Breast epithelium (tissue), 4 donors: ENCODE measurements at places on chromosomes 16 and 17.

DNA sequence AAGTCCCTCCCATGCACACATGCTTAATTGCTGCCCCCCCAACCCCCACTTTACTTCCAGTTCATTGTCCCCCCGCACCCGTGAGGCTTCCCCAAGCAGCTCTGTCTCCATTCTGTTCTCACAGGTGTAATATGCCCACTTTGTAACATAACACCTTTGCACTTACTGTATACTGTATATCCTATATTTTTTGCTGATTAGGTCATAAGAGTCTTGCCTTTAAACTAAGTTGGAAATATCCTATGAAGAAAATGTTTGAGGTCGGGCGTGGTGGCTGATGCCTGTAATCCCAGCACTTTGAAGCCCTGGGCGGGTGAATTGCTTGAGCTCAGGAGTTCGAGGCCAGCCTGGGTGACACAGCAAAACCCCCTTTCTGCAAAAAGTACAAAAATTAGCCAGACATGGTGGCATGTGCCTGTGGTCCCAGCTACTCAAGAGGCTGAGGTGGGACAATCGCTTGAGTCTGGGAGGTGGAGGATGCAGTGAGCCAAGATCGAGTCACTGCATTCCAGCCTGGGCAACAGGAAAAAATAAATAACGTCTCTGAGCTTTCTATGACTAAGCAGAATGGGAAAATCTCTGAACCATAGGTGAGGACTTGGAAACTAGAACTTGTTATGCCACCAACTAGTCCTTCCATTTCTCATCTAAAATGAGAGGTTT lies 76.1 kb downstream of the TNRC6C start:
- no peak for DNase-seq

DNA sequence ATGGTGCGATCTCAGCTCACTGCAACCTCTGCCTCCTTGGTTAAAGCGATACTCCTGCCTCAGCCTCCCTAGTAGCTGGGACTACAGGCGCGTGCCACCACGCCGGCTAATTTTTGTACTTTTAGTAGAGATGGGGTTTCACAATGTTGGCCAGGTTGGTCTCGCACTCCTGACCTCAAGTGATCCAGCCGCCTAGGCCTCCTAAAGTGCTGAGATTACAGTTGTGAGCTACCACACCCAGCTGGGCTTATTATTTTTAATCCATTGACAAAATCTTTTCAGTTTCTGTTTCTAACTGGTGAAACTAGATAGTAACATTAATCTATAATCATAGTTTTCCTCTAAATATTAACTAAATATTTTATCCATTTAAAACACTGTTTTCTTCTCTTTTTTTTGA lies 5.9 kb downstream of the FAM234A start:
- DNase-seq, result no peak

- no peak for DNase-seq
These were observed 526 bp downstream of the KIAA0513 start for GRCh38 chr16:85027958-85028684.

DNA sequence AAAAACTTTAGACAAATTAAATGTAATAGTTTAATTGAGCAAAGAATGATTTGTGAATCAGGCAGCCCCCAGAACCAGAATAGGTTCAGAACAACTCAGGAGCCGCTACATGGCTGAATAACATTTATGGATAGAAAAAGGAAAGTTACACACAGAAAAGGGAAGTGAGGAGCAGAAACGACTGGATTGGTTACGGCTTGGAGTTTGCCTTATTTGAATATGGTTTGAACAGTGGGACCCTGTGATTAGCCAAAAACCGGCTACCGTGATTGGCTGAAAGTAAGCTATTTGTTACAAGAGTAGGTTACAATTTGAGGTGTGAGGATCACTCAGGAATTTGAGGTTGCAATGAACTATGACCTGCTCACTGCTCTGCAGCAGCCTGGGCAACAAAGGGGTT lies 1139.8 kb downstream of the CDH11 start:
- no peak for DNase-seq

DNA sequence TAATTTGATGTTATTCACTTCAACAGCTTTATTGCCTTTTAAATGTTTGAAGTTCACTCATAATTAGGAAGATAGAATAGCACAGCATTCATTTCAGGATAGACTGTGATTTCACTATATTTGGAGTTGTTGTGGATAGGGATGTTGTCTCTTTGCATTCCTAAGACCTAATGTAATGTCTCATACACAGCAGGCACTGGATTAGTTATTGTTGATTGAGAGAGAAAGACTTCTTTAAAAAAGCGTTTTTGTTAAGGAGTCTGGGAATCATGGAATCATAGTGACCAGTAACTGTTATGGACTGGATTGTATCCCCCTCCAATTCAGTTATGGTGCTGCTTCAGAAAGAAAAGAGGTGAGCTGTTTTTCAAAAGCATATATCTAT lies 122.0 kb downstream of the USP22 start:
- DNase-seq, result no peak

- DNase-seq, result no peak
These were observed 52.0 kb downstream of the RNF213 start for GRCh38 chr17:80312621-80313135.

GRCh38 chr17:61284746-61285145 lies 114.9 kb upstream of the TBX2 start:
- DNase-seq, result no peak

- DNase-seq, result no peak
These were observed 971.7 kb downstream of the CDH11 start for GRCh38 chr16:64150193-64150592.

GRCh38 chr17:4833941-4834680 lies 971 bp downstream of the MINK1 start:
- DNase-seq, result no peak

DNA sequence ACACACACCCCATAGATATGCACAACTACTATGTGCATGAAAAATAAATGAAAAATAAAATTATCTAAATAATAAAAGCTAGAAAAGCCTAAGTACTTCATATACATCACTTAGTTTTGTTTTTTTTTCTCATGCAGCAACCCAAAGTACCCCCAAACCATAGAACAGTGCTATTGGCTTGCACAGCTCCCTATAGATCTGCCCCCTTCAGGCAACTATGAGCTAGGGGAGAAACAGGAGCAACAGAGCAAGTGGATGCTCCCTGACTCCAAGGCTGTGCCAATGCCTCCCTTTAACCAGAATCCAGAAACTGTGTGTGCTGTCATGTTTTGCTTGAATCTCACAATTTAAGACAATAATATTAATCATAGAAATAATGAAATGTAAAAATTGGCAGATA lies 605.5 kb downstream of the TOX3 start:
- no peak for DNase-seq

DNA sequence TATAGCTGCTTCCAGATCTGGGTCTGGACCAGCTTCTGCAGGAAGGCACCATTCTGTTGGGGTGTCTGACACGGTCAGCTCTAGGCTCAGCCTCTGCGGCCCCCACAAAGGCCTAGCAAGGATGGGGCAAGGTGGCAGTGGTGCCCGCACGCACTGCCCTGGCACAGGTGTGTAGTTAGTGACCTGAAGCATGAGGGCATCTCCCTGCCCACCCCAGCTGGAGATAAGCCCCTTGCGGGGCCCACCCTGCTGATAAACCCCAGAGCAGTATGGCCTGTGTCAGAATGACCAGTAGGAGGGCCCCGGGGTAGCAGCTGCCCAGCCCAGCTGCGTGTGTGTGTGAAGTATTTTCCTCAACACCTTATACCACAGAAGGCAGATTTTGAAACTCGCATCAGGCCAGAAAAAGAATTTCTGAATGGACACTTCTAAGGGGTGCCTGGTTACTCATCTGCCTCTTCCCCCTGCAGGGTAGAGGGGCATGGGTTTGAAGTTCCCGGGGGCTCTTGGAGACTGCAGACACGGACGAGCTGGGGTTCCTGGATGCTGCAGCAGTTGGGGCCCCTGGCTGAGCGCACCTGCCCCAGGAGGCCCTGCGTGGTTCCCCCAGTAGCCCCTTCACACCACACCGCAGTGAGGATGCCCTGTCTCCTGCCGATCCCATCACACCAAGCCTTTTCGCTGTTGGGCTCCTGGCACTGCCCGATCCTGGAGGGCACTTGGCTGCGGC lies 4.5 kb downstream of the ARHGDIA start:
- no peak for DNase-seq

GRCh38 chr16:86653285-86654006 lies 75.1 kb downstream of the FOXL1 start:
- no peak for DNase-seq
